ENCODE measurements at places on chromosomes 11 and 22.
A peak's percentile ranks its signal among the peaks of the same experiment; 100 is the strongest.

DNA sequence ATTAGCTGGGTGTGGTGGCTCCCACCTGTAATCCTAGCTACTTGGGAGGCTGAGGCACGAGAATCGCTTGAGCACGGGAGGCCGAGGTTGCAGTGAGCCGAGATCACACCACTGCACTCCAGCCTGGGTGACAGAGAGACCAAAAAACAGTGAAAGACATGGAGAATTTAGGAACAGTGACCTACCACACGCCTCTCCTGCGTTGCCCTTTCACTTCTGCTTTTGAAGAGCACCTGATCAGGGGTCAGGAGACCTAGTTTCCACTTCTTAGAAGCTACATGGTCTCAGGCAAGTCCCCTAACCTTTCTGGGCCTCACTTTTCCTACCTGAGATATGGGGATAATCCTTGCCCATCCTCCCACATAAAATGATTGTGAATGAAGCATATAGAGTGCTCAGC, 12.2 kb downstream of the SLC35C1 start:
- peak; percentile 59 for DNase-seq

- DNase-seq: no peak
These were observed 17.7 kb downstream of the C11orf87 start for GRCh38 chr11:109439684-109440083.

DNA sequence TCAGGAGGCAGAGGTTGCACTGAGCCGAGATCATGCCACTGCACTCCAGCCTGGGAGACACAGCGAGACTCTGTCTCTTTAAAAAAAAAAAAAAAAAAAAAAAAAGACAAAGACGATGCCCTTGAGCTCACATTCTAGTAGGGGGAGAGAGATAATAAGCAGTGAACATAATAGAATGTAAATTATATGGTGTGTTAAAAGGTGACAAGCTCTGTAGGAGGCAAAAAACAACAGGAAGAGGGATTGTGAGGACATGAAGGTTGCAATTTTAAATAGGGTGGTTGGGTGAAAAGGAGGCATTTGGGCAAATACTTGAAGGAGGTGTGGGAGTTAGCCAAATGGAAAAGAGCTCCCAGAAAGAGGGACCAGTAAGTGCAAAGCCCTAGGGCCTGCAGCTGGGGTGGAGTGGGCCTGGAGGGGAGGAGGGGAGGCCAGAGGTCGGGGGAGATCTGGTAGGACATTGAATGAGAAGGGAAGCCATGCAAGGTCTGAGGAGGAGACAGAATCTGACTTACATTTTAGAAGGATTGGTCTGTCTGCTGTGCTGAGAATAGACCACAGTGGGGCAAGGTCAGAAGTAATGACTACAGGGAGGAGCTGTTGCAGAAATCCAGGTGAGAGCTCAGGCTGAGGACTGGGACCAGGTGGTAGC, 26.6 kb downstream of the P2RY2 start:
- no peak for DNase-seq

- no peak for DNase-seq
These were observed 127.5 kb downstream of the SIK3 start for GRCh38 chr11:116970485-116971292.

GRCh38 chr11:111253630-111254029, 8.1 kb downstream of the POU2AF2 start:
- DNase-seq: no peak

DNA sequence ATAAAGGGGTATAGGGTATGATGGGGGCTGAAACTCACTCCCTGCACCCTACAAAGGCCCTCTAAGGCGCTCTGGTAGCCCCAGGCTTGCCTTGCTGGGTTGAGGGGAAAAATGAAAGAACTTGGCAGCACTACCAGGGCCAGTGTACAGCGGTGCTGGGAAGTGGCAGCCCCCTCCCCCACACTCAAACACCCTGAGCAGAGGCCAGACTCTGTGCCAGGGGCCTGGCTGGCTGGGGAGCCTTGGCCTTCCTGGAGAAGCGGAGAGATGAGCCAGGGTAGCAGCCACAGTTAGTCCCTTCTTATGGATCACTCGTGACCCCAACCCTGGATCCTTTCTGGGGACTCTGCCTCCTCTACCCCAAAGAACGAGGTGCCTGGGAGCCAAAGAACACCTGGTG, 2.7 kb downstream of the TMEM134 start:
- no peak for DNase-seq

DNA sequence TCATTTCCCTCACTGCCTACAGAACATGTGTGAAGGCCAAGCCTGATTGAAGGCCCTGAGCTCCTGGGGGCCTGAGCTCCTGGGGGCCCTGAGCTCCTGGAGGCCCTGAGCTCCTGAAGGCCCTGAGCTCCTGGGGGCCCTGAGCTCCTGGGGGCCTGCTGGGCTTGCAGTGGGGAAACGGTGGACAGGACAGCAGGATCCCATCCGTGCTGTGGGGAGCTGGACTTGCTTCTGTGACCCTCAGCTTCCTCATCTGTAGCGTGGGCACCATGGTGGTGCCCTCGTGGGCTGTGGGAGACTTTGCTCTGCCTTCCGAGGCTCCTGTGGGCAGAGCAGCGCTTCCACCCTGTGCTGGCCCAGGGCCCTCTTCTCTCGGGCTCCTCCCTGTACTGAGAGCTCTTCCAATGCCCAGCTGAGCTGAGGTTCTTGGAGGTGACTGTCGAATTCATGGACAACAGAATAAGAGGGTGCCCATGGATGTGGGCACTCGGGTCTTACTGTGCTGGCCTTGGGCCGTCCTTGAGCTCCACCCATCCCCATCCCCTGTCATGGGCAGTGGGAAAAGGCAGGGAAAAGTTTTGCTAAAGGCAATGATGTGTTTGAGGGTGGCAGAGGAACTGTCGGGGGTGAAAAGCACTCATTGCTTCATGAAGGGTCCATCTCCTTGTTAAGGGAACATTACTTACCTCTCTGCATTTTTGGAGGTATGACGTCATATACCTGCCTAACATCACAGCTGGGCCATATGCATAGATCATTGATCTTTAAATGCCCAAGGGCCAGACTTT, 786.7 kb downstream of the TBC1D22A start:
- DNase-seq: no peak

DNA sequence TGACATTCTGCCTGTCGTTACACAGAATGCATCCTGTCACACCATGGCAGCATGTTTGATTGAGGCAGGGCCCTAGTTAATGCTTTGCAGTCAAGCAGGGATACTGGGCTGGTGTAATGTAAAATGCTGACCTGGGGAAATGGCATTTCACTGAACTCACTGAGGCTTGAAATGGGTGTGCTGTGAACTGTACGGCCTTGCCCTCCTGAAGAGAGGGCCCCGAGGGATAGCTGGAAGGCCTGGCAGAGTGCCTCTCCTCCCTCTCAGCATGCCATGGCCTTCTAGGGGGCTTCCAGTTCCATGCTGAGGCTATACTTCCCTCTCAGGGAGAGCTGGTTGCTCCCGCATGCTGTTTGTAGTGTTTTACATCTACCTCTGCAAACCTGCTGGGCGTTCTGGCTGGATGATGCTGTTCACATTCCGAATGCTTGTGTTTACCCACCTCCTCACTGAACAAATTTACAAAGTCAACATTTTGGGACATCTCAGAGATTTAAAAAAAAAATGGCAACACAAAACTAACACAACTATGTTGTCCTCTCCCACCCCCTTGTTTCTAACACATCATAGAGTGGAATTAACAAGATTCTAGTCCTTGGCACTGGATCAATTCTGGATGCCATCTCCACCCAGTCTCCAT, 416.7 kb upstream of the CADM1 start:
- DNase-seq: no peak

- no peak for DNase-seq
These were observed 41.9 kb downstream of the LRP5 start for GRCh38 chr11:68354148-68354872.

- no peak for DNase-seq
These were observed 515.1 kb downstream of the TBC1D22A start for GRCh38 chr22:47277531-47277930.

DNA sequence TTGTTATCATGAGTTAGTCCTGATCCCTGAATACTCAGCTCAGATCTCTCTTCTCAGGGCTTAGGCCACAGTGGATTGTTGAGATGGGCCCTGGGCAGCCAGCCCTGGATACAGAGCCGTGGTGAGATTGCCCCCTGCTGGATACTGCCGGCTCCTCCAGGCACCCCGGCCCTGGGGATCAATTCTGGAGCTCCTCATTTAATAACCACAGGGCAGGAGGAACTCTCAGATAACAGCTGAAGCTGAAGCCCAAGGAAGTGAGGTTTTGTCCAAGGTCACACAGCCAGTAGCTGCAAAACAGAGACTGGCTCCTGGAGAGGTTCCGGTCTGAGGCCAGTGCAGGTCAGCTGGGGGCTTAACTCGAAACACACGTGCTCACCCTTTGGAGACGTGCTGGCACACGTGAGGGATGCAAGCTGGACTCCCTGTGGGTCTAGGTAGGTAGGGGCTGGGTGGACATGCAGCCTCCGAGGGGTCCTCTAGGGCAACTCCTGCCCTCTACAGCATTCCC, 16.0 kb downstream of the USH1C start:
- peak; percentile 67 for DNase-seq

DNA sequence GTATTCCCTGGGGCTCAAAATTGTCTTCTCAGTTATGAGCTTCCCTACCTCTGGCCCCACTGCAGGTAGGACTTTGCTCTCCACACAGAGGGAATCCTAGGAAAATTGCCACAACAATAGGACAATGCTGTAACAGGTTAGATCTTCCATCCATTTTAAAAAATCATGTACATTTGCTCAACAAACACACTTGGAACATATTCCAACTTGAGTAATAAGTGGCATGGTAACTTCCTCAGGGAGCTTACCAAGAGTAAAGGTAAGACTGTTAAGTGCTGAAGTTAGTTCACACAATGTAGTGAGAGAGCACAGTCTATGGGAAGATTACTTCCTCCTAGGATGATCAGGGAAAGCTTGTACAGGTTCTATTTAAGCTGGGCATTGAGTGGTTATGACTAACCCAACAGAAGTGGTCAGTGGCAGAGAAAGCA, 78.9 kb upstream of the BIRC3 start:
- DNase-seq: no peak
